ENCODE measurements at places on chromosomes 16 and 17.

DNA sequence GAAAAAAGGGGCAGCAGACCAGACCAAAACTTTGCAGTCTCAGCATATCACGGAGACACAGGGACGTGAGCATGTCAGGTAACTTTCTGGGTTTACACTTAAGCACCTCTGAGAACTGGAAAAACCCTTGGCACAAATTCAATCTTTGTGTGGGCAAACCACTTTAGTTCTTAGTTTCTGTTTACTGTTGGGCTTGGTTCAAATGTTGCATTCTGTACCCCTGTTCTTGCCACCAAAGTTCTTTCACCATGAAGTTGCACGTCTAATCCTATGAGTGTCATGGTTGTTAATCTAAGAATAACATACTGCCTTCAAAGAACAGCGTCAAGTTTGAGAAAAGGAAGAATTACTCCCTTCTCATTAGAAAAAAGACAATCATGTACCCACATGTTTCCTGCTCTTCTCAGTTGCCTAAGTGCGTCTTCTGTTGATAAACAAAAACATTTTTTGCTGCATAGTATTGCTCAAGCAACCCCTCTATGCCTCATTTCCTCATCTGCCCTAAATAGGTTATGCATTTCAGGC, 11.6 kb downstream of the KRT33A start:
- no peak for DNase-seq

- no peak for DNase-seq
Measured at GRCh38 chr17:70588003-70588402, 418.7 kb downstream of the KCNJ2 start.

DNA sequence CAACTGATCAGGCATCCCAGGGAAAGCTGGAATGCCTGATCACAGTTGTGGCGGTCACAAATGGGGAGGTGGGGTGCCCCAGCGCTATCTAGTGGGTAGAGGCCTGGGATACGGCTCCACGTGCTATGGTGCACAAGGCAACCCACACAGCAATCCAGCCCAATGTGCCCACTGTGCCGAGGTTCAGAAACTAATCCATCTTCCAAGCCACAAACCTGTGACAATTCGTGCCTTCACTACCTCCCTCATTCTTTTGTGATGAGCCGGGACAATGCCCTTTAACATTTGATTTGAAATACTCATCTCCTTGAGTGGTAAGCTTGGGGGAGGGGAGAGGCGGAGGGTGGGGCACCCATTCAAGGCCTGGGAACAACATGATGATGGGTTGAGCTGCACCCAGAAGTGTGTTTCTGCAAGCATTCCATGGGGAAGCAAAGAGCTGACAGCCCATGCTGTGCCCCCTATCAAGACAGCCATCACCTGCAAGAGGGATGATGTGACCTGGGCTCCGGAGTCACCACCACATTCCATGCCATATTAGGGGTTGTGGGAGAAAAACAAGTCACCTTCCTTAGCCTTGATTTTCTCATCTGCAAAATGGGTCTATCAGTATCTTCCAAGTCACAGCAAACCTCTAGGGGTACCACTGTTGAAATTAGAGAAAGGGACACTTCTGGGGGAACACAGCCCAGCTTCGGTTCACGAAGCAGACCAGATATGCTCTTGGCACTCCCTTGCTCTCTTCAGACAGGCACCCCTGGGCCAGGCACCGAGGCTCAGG, 3.7 kb downstream of the ELOB start:
- no peak for DNase-seq

DNA sequence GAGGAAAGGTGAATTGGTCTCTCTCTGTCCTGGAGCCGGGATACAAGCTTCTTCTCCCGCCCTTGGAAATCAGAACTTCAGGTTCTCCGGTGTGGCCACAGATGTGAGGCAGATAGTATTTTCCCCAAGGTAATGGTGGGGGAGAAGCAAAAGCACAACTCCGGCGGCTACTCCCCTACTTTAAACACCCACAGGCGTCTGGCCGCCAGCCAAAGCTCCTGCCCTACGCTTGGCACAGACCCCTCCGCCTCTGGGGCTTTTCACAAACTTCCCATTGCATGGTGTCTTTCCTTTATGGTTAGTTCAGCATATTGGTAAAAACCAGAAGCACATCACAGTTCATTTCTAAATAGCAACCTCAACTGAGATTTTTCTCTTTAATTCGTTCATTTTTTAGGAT, 39.4 kb upstream of the B4GALNT2 start:
- no peak for DNase-seq

- no peak for DNase-seq
Measured at GRCh38 chr17:55607731-55608341, 96.6 kb upstream of the SMIM36 start.

DNA sequence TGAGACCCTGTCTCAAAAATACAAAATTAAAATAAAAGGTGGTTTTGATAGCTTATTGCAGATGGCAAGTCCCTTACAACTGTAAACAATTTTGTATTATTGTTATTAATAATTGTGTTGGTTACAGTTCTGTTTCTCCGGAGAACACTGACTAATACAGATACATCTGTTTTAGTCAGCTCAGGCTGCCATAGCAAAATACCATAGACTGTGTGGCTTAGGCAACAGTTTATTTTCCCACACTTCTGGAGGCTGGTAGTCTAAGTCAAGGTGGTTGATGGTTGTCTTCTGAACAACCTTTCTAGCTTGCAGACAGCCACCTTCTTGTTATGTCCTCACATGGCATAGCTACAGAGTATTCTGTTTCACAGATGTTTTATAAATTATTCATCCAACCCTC, 14.2 kb upstream of the IL21R start:
- DNase-seq, result no peak

GRCh38 chr17:73936908-73937627, 266.4 kb upstream of the RPL38 start:
- DNase-seq, result no peak

DNA sequence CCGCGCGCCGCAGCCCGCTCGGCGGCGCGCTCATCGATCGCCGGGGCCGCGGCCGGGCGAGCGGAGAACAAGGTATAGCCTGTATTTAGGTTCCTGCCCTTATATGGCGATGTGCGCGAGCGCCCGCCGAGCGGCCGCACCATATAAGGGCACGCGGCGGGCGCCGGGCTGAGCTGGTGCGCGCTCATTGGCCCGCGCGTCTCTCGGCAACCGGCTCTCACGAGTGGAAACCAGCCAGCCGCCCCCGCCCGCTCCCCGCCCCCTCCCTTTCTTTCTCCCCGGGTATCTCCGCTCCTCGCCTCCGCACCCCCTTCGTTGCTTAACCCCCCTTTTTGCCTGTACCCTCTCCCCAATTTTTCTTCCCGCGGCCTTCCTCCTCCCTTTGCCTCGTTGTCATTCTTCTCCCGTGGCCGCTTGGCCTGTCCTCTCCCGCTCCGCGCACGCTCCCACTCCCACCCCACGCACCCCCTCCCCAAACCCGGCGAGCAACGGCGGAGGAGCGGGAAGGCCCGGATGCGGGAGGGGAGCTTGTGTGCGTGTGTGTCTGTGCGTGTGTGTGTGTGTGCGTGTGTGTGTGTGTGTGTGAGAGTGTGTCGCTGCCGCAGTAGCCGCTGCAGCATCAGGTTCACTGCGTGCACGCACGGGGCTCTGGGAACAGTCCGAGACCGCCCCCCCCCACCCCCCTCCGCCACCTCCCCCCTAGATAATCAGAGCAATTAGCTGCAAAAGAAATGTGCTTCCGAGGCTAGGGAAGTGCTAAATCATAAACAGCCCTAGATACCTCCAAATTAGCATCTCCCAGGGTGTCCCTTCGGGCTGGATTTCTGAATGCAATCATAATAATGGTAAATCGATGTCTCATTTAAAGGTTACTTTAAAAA, 13.5 kb upstream of the CBX8 start:
- DNase-seq, result peak; percentile 84

- DNase-seq, result peak; percentile 72
Measured at GRCh38 chr16:47142821-47143676, 696 bp downstream of the NETO2 start.

GRCh38 chr17:75380315-75380714, 25.2 kb downstream of the GRB2 start:
- DNase-seq, result no peak

DNA sequence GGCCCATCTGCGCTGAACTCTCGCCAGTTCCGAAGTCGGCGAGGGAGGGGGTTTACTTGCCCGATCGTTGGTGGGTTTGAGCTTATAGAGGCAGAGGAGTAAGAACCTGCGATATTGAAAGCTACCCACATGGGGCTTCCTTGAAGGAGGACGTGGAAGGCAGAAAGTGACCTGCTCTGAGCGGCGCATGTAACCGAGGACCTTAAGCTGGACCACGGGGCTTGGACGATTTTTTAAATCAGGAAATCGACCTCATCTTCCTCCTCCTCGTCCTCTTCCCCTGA, 2.0 kb downstream of the PRAC2 start:
- no peak for DNase-seq

- no peak for DNase-seq
Measured at GRCh38 chr16:74726716-74727115, 26.1 kb upstream of the MLKL start.

DNA sequence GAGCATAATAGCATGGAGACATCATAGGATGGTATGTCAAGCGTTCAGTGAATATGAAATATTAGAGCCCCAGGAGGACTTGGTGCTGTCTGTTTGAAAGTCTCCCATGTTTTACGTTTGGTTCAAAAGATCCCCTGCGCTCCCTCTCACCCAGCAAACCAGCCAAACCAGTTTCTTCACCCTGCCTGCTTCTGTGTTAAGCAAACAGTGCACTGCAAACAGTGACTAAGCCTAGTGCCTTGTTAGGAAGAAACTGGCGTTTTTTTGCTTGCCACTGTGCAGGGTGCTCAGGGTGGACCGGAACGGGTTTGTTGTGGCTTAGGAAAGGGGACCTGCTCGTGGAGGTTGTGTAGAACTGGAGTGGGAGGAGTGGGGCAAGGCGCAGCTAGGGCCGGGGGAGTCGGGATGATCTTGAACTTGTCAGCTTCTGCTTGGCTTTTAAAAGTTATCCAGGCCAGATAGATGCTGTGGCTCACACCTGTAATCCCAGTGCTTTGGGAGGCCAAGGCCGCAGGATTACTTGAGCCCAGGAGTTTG, 7.7 kb downstream of the CDH1 start:
- no peak for DNase-seq

- no peak for DNase-seq
Measured at GRCh38 chr17:62808576-62808970, 459 bp upstream of the MARCHF10 start.

- no peak for DNase-seq
Measured at GRCh38 chr16:84595052-84595481, 22.8 kb downstream of the COTL1 start.

- DNase-seq, result no peak
Measured at GRCh38 chr16:73912850-73913249, 383.8 kb upstream of the PSMD7 start.

DNA sequence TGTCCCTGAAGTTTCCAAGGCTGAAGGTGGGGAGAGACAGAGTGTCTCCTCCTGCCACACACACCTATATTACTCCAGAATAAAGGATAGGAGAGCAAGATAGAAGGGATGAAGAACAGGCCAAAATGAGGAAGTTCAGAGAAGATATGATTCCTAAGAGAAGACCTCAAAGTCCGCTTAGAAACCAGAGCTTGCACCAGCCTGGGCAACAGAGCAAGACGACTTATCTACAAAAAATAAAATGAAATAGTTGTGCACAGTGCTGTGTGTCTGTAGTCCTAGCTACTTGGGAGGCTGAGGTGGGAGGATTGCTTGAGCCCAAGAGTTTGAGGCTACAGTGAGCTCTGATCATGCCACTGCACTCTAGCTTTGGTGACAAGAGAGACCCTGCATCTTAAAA, 128.2 kb downstream of the HS3ST3B1 start:
- no peak for DNase-seq

DNA sequence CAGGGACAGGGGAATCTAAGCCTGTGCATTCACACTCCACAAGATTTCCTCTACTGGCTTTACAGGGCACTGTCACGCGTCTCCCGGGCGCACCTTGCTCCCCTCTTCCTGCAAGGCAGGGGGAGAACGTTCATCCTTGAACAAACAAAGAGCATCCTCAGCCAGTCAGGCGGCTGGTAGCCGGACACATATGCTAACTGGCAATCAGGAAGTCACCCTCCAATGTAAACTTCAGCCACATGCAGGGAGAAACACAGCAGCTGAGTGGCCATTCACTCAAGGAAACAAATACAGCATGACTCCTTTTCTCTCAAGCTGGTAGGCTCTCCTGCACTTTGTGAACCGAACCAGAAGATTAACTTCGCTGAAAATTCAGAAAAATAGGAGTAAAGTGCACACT, 10.8 kb upstream of the HSBP1 start:
- DNase-seq, result no peak

DNA sequence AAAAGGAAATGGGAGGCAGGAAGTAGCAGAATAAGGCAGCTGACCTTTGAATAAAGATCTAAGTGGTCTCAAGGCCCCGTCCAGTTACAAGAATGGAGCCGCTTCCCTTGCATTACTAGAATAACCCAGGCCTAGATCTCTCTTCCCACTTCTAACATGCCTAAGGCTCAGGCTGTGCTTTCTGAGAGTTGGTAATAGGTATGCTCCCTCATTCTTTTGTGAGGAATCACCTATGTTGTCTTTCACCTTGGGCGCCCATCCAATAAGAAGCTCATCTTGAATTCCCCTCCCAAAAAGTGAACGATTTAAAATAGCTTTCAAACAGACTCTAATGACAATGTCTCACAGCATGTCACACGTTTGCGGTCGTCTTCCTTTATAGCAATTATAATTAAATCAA, 101.2 kb downstream of the KCNJ2 start:
- no peak for DNase-seq

DNA sequence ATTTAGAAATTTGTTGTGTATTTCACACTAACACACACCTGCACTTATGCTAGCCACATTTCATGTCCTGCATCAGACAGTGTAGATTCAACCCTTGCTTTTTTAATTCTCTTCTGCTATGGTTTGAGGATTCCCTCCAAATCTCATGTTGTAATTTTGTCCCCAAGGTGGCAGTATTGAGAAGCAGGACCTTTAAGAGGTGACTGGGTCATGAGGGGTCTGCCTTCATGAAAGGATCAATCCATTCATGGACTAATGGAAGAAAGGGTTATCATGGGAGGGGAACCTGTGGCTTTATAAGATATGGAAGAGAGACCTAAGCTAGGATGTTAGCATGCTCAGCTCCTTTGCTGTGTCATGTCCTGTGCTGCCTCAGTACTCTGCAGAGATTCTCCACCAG, 1032.2 kb downstream of the CDH11 start:
- DNase-seq, result no peak

GRCh38 chr16:75616521-75617010, 6.5 kb downstream of the ADAT1 start:
- DNase-seq, result no peak

GRCh38 chr17:3708366-3708765, 12.4 kb upstream of the P2RX5 start:
- DNase-seq, result no peak

DNA sequence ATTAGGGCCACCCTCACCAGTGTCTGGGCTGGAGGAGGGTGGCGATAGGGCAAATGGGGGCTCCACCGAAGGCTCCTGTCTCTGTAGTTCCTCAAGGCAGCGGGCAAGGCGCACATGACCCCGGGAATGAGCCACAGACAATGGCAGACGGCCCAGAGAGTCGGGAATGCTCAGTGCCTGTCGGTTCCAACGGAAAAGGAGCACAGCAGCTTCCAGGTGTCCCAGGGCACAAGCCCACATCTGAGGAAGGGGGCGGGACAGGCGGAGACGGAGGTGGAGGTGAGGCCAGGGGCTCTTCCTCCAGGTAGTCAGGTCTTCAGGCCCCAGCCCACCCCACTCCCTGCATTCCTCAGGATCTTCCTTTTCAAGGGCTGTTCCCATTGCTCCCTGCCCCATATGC, 5.1 kb upstream of the SPAG7 start:
- DNase-seq, result no peak

- DNase-seq, result no peak
Measured at GRCh38 chr17:45260204-45260783, 1.6 kb downstream of the SPATA32 start.

GRCh38 chr16:4663777-4664465, 29.4 kb upstream of the NUDT16L1 start:
- no peak for DNase-seq
